DMS153 (cell line): ENCODE measurements at places on chromosomes 12 and 14.

DNA sequence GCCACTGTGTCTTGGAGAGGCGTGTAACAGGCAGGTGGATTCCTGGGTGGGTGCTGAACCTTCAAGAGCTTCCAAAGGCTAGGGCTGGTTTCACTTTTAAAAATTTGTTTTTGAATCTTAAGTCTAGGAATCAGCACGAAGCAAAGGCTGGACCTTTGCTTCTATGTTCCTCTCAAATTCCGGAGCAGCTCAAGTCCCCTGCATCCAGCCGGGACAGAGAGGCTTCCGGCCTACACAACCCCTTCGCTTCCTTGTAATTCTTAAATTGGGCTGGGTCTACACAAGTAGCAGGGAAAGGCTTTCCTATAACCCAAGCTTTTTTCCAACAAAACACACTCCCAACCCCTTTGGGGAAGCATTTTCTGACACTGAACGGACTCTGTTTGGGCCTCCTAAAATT lies 8.3 kb downstream of the HOXC12 start:
- DNase-seq: no peak

GRCh38 chr12:42683933-42684801 lies 94.6 kb upstream of the PRICKLE1 start:
- DNase-seq: no peak

GRCh38 chr14:98742001-98742400 lies 530.0 kb downstream of the BCL11B start:
- no peak for DNase-seq

GRCh38 chr14:105878554-105878953 lies 352.2 kb downstream of the TMEM121 start:
- DNase-seq: no peak

DNA sequence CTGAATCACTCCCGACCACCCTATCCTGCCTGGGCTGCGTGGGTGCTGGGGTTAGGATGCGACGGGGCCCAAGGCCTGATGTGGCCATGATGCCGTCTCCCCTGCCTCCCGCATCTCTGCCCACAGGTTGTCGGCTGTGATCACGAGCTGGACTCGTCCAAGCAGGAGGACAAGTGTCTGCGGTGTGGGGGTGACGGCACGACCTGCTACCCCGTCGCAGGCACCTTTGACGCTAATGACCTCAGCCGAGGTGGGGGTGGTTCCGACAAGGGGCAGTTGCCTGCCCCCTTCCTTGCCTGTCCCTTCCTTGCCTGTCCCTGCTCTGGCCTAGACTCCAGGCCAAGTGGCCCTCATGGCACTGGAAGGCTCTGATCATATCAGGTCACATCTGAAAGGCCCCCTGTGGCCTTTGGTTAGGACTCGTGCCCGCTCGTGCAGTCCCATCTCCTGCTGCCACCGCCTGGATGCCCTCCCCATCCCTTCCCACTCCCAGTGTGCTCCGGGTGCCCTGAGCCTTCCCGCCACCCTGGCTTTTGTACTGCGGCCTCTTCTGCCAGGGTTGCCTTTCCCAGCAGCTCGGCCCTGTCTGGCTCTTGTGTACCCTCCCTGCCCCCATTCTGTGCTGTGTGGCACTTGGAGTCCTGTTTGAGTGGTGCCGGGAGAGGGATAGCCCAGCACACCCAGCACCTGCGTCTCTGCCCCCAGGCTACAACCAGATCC lies 13.6 kb downstream of the PAPLN start:
- peak; percentile 86 for DNase-seq

DNA sequence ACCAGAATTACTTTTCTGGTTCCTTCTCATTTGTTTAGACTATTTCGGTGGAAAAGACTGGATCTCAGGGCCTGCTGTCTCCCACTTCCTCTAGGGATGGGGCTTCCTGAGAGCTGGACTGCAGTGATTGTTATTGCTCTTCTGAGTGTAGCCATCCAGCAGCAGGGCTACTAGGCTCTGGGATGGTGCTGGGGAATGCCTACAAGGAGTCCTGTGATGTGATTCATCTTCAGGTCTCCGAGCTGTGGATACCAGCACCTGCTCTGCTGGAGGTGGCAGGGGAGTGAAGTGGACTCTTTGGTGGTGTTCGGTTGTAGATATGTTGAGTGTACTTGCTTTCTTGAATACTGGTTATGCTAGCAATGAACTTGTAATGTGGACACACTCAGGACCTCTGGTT lies 42.7 kb downstream of the AEBP2 start:
- no peak for DNase-seq

- no peak for DNase-seq
Observed at GRCh38 chr12:29187756-29188155, 38.7 kb downstream of the FAR2 start.

- DNase-seq: no peak
Observed at GRCh38 chr12:19576506-19577280, 137.4 kb downstream of the AEBP2 start.
